ENCODE measurements at places on chromosomes 4 and X.
A peak's percentile ranks its signal among the peaks of the same experiment; 100 is the strongest.

- DNase-seq = no peak
Observed at GRCh38 chrX:103729015-103729414, 18.3 kb downstream of the TMEM31 start.

GRCh38 chr4:52968691-52969090 is 106.6 kb downstream of the RASL11B start:
- no peak for DNase-seq

- DNase-seq = peak; percentile 30
Observed at GRCh38 chr4:24850674-24851073, 55.3 kb downstream of the SOD3 start.

DNA sequence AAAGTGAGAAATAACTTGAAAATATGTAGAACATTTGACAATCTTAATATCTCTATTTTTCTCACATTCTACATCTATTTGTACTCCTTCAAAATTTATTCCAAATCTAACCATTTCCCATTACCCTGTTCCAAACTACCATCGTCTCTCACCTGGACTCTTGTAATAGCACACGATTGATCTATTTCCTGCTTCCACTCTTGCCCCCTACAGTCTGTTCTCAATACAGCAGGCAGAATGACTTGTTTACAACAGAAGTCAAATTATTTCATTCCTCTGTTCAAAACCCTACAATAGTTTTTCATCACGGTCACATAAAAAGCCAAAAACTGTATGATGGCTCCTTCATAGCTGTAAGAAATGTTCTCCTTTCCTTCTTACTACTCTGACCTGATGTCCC is 21.1 kb upstream of the LUZP4 start:
- DNase-seq = no peak

DNA sequence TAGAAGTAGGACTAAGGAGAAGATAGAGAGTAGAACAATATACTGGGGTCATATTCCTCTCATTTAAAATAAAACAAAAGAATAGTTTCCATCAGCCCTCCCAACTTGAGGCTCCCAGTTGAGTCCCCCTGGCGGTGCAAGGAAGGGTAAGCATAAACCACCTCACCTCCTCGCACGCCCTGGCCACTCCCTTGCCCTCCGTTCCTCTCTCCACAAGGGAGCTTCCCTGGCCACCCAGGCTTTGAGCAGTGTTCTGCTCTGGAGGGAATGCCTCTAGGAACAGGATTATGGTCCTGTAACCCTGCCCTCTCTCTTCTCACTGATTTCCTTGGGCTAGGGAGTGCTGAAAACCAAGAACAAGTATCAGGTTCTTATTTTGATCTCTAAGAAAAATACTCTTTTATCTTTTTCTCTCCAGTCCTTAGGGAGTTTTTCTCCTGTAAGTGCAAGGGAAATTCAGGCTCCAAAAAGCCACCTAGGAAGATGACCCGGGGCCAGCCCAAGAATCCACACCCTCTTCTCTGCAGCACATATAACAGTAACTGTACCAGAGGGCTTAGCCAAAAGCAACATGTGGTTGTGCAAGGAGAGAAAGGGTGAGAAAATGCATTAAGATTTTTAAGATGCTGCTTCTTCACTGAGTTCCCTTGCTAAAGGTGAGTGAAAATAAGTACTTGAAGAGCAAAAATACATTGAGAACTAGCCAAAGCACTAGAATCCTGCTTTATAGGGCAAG is 69.9 kb downstream of the USP38 start:
- no peak for DNase-seq

DNA sequence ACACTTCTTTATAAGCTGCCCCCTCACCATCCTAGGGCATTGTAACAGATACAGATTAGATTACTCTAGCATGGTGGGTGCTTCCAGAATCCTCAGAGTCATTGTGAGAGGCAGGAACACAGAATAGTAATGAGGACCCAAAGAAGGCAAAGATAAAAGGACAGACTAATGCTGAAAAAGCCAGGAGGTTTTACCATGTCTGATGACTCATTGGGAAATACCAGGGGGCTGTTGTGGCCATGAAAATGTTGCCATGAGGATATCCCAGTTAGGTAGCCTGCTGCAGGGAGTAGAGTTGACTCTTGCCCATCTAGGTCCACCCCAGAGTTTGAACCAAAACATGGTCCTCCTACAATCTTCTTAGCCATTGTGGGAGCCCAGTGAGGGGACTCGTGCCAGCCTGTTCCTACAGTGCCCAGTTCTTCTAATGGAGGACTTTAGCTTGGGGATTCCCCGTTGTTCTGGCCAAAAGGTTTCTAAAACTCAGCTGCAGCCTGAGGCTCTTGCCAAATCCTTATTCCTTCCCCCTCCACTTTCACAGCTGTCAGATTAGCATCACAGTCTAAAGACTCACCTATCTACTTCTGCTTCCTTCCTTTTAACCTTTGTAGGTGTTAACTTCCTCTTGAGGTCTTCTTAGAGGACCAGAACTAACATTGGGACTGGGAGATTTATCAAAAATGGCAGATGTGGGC is 586.0 kb upstream of the AADAT start:
- peak; percentile 10 for DNase-seq

DNA sequence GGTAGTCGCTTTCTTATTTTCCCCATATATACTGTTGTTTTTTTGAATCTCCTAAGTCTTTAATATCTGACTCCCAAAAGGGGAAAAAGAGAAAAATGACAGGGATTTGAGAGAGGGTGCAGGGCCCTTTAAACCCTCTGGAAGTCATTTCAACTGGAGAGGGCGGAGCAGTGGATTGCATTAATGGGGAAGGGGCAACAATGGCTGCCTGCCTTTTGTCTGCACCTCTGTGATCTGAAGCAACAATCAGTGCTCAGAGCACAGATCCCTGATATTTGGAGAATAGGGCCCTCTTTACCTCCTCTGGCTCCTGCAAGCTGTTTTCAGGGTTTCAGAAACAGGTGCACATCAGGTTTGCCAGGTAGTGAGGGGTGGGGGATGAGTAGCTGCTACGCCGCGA is 1458.3 kb upstream of the TENM3 start:
- no peak for DNase-seq

GRCh38 chr4:123092586-123092985 is 170.2 kb upstream of the NUDT6 start:
- DNase-seq = no peak

DNA sequence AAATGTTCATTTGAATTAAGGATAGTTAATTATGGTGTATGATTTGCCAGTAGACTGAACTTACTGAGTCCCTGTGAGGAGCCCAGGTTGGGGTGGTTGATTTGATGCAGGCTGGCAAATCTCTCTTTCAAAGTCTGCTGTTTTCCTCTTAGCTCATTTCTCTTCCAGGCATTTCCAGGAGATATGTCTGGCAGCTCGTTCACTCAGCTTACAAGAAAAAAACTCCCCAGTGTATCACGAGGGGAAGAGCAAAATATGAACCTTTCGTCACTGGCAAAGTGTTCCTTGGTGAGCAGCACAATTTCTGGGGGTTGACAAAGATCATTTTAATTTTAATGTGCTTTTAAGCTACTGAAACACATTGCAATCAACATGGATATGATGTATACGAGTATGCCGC is 244.2 kb downstream of the CBLL2 start:
- DNase-seq = no peak

DNA sequence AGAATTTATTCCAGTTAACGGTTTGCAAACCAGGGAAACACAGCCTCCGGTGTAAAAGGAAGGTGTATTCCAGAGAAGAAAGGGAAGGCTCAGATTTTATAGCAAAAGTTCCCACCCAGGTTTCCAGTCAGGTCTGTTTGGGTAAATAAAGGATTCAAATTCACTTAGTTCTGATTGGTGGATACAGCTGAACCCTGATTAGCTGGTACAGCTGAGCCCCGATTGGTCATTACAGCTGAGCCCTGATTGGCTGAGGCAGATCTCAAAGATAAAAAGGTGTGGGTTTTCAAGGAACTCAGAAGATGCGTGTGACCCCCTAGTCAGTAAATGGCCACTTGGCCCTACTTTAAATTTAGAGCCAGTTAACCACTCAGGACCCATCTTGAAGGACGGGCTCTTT is 6.6 kb downstream of the CLRN2 start:
- no peak for DNase-seq

DNA sequence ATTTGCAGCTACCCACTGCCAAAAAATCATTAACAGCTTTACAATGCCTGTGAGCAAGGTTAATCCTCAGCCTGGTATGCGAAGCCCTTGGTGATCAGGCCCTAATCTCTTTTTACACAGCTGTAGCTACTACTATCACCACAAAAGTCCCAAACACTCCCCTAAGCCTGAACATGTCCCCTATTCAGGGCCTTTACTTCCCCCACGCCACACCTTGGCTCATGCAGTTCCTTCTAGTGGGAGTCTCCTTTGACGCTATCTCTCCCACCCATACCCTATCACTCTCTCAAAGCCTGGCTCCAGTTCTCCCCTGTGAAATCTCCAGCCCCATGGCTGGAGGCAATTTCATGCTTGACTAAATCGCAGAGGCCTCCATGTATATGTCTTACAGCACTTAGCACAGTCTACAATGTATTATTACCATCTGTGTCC is 90.6 kb upstream of the CBR4 start:
- DNase-seq = no peak

- no peak for DNase-seq
Observed at GRCh38 chr4:186095406-186095805, 9.1 kb upstream of the FAM149A start.

DNA sequence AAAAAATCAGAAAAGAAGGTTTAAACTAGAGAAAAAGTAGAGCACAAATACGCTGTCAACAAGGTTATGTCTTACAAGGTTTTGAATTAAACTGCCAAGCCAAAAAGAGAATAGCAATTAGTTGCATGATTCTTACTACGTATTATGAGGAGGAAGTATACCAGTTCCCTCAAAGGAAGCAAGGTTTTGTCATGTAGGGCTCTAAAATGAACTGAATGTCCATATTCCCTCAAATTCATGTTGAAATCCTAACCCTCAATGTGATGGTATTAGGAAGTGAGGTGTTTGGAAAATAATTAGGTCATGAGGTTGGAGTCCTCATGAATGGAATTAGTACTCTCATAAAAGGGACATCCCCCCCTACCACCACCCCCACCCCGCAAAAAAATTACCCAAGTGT is 201.0 kb downstream of the FBXW7 start:
- no peak for DNase-seq
